ENCODE measurements at places on chromosomes 4 and X.

GRCh38 chr4:81326581-81326980 lies 111.6 kb upstream of the PRKG2 start:
- no peak for DNase-seq

DNA sequence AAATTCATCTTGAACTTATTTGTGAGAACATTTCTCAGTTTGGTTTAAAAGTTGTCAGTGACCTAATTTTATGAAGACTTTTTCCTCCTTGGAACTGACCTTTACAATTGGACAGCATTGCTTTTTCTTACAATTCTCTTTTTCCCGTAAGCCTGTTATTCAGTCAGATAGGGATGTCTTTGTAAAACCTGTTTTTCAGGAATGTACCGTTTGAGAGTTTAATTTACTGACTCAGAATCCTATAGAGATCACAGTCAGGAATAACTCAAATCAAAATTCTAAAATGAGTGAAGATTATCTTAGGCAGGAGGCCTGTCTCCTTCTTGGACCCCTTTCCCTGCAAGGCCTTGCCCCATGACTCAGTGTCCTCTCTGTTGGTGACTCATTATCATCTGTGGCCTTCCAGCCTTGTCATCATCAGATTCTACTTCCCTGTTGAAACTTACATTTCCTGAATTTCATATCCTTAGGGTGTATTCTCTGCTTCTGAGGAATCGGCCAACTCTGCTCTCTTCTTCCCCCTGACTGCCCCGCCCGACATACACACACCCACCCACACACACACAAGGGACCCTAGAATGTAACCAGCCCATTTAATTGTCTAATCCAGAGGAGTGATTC lies 99.8 kb downstream of the ARHGAP10 start:
- DNase-seq: no peak

GRCh38 chr4:70741867-70742658 lies 20.3 kb downstream of the RUFY3 start:
- no peak for DNase-seq

GRCh38 chr4:70583952-70584834 lies 7.9 kb upstream of the AMBN start:
- no peak for DNase-seq
